ENCODE measurements at places on chromosomes 3 and 15.
A peak's percentile ranks its signal among the peaks of the same experiment; 100 is the strongest.

GRCh38 chr15:82139823-82140268 lies 94.0 kb upstream of the MEX3B start:
- DNase-seq, result no peak

DNA sequence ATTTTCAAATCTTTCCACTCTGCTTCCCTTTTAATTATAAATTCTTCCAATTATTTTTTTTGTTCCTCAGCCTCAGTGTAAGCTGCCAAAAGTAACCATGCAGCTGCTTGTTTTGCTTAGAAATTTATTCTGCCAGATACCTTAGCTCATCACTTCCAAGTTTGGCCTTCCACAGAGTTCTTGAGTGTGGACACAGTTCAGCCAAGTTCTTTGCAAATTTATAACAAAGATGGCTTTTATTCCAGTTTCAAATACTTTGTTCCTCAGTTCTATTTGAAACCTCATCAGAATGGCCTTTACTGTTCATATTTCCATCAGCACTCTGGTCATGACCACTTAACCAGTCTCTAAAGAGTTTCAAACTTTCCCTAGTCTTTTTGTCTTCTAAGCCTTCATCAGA lies 10.3 kb downstream of the RTP1 start:
- DNase-seq, result no peak

GRCh38 chr3:129520960-129521359 lies 7.5 kb upstream of the RHO start:
- no peak for DNase-seq

- no peak for DNase-seq
Measured at GRCh38 chr3:120767106-120767505, 24.6 kb downstream of the GTF2E1 start.

GRCh38 chr15:29568840-29569532 lies 253.3 kb downstream of the TJP1 start:
- DNase-seq, result no peak

DNA sequence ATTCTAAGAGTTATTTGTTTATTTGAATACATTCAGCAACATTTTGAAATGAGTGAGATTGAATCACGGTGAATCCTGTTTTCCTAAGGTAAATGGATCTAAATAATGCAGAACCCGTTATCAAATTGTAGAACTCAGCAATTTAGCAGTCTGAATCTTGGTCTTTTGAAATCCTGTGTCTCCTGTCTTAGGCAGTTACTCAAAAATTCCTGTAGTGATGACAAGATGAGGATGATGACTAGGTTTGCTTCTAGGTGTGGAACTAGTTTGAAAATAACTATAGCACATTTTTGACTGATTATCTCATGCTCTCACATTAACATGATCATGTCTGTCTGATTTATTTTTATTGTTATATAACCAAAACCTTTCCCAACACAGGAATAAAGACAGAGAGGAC lies 115.0 kb downstream of the RAP2B start:
- no peak for DNase-seq

- DNase-seq, result no peak
Measured at GRCh38 chr3:156635973-156636372, 38.4 kb upstream of the TIPARP start.

DNA sequence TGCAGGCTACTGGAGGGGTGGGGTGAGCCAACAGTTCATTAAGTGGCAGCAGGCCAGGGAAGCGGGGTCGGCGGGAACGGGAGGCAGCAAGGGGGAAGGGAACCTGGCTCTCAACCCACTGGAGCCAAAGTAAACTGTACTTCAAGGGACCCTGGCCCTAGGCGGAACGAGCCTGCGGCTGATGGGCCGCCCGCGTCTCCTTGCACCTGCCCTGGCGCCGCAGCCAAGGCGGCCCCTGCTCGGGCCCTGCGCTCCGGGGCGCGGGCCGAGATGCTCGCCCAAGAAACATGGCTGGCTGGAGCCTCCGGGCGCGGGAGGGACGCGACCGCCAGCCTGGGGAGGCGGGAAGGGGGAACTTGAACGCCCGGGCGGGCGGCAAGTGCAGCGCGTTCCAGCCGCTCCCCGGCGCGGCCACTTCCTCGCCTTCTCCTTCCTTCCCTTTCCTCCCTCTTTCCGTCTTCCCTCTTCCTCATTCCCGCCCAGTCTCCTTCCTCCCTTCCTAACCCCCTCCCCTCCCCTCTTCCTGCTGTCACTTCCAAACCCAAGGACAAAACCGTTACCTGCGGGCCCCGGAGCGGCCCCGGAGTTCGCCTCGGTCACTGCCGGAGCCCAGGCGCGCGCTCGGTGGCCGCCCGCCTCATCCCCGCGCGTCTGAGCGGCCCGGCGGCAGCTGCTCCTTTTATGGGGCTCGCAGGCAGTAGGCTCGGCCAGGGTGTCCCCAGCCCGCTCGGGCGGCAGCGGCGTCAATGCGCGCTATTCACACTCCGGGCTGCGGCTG lies 489.7 kb downstream of the MAGI1 start:
- DNase-seq, result peak; percentile 13

DNA sequence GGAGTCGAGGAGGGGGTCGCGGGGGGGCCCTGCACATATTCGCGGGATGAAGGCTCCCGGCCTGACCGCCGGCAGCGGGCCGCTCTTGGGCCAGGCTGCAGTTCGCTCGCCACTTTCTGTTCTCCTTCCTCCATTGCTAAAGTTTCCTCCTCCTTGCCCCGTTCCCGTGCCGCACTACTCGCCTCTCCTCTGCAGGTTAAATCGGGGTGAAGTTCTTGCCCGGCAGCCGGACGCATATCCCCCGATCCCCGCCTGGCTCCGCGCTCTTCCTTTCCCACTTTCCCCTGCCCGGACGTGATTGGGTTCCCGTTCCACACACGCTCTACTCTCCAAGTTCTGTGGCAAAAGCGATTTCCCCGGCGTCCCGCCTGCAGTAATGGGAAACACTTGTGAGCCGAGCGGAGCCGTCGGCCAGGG lies 556 bp downstream of the CRYBG3 start:
- no peak for DNase-seq

DNA sequence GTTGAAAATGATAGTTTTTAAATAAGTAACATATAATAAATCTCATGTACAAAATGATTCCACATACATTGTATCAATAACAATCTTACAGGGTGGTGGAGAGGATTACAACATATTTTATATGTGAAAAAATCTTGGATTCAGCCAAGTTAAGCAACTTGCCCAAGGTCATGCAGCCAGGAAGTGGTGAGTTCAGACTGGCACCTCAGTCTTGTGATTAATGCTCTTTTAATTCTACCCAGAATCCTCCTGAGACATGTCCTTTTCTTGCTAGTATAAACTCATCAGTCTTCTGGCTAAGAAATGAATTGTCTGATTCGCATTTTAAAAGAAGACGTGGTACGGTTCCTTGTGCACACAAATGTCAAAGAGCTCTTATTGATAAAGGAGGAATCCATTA lies 4.5 kb upstream of the MYRIP start:
- DNase-seq, result no peak

GRCh38 chr3:30777426-30778113 lies 116.9 kb downstream of the GADL1 start:
- no peak for DNase-seq

DNA sequence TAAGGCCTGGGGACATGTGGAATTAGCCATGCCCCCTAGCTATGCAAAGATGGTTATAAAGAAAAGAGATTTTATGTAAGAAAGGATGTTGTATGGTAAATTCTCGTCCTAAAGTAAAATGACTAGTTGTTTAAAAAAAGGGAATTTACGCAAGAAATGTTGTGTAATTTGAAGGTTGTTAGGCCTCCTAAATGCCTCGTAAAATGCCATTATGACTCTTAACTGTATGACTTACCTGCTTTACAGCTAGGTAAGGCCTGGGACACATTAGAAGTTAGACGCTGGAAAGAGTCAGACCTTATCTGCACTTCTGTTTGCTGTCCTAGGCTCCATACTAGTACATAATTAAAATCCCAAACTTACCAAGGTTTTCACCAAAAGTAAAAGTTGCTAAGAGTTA lies 17.5 kb upstream of the HHATL start:
- no peak for DNase-seq

- DNase-seq, result no peak
Measured at GRCh38 chr3:86104154-86104553, 886.8 kb downstream of the VGLL3 start.

DNA sequence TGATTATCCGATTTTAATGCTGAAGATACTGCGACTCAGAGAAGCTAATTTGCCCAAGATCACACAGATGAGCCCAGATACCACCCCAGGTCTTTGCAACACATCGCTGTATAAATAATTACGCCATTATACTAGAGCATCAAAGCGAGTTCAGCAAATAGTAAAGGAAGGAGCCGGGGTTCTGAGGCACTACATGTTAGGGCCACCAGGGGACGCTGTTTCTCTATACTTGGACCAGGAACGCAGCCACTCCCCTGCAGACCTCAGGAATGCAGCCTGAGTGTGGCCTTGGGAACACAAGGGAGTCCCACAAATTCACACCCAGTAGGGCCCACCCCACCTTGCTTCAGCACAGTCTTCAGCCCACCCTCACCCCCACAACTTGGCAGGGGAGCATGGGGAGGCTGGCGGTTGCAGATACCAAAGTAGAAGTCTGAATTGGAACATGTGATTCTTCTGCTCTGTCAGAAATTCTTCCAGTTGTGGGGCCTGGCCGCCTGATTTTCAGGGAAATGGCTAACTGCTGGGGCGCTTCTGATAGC lies 57.8 kb upstream of the RYK start:
- peak; percentile 70 for DNase-seq

- no peak for DNase-seq
Measured at GRCh38 chr3:33032938-33033337, 64.0 kb downstream of the GLB1 start.

GRCh38 chr3:54122324-54123002 lies at the start of gene CACNA2D3:
Gene CACNA2D3, plus strand, starts transcription at chr3:54122552.
- DNase-seq, result peak; percentile 55

DNA sequence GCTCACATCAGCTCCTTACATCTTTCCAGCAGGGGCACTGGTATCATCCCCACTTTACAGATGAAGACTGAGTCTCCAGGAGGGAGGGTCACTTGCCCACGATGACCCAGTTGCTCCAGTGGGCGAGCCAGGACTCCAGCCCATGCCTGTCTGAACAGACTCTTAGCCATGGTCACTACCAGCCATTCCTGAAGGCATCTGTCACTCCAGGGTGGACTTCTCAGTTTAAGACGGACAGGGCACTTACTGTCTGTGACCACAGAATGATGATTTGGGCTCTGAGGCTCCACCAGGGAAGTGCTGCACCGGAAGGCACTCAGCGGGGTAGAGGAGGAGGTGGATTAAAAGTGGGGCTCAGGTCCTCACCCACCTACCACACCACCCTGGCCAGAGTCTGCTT lies 104.0 kb upstream of the SLC6A6 start:
- no peak for DNase-seq

GRCh38 chr3:31166249-31166885 lies 271.9 kb upstream of the GADL1 start:
- no peak for DNase-seq

GRCh38 chr3:72580900-72581299 lies 267.3 kb downstream of the SHQ1 start:
- no peak for DNase-seq

GRCh38 chr15:59419170-59419569 lies 18.8 kb upstream of the FAM81A start:
- DNase-seq, result no peak

- DNase-seq, result no peak
Measured at GRCh38 chr15:98872774-98873173, 134.8 kb downstream of the PGPEP1L start.

DNA sequence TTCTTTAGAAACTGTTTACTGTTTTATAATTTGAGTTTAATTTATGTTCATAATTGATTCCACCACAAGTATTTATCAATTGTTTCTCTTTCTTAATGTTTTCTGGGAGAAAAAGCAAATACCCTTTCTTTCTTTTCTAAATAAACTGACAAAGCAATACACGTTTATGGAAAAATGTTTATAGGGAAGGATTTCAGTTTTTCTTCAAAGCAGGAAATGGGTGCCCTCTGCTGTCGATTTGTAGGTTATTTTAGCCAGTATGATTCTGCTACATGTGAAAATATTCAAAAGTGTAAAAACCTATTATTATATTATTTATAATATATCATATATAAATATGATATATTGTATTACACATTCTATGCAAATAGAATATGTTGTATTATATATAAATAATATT lies 921.0 kb upstream of the ROBO1 start:
- DNase-seq, result peak; percentile 6

GRCh38 chr15:78976691-78977090 lies 31.8 kb upstream of the CTSH start:
- DNase-seq, result no peak

DNA sequence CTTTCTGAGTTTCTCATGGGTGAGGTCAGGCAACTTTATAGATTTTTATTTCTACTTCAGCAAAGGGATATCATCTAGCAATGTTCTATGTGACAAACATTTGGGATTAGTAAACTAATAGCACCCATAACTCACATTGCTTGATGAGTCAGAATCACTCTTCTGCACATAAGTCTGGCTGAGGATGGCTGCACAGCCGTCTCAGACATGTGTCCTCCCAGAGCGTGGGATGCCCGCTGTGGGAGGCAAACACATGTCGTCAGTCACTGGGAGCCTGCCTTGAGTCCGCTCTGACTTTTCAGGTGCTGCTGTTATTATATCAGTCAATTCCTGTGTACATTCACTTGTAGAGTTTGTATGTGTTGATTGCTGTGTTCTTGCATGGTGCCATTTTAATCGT lies 230.7 kb upstream of the TRIM42 start:
- DNase-seq, result no peak

DNA sequence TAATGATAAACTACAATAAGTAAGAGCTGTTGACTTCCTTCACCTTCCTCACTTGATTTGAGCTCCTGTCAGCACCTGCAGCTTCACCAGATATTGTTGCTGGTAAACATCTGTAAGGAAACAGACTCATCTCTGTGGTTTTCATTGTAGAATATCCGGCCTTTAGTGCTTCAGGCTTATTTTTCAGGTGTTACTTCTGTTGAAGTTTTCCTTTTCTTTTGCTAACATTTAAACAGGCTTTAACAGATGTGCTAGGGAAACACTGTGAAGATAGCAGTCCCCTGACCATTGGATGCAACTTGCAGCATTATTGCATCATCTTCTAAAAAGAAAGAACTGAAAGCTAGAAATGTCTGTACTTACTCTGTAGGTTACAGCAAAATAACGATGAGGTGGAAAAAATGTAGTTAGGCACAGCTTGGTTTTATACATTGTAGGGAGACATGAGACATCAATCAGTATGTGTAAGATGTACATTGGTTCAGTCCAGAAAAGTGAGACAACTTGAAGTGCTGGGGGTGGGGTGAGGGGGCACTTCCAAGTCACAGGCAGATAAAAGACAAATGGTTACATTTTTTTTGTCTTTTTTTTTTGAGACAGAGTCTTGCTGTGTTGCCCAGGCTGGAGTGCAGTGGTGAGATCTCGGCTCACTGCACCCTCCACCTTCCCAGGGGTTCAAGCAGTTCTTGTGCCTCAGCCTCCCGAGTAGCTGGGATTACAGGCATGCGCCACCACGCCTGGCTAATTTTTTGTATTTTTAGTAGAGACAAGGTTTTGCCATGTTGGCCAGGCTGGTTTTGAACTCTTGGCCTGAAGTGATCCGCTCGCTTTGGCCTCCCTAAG lies 10.2 kb downstream of the EDEM1 start:
- no peak for DNase-seq

DNA sequence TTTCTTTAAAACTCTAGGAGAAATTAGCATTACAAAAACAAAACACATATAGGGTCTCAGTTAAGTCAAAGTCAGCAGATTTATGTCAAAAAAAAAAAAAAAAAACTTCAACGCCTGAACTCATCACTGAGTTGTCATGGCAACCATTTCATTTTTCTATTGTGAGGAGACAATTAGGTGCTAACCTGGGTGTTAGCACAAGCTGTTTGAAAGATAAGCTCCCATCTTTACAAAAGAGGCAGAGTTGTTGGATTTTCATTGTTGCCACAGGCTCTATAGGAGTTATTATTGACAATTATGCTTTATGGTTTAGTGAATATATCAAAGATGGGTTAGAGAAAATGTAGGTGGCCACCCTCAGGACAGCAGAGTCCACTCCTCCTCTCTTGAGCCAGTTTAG lies 806.9 kb downstream of the GRM7 start:
- peak; percentile 63 for DNase-seq

All from NCI-H748 treated with DMSO at 0.1 percent for 48 hours (cell line).